ENCODE measurements at places on chromosomes 2 and 18.
A peak's percentile ranks its signal among the peaks of the same experiment; 100 is the strongest.

DNA sequence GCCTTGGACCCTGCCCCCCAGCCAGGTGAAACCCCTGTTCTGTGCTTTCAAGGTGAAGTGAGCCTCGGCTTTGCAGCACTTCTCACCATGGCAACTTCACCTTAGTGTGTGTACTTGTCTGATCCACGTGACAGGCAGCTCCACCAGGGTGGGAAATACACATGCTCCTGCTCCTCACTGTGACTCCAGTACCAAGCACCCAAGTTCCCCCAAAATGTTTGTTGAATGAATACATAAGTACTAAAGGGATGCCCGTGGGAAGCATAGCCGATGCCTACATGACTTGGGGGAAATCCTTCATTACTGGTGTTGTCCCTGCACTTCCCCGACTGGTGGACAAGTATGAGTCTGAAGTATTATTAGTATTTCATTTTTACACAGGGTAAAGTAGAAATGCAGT, 41.8 kb upstream of the GBX2 start:
- DNase-seq, result no peak

DNA sequence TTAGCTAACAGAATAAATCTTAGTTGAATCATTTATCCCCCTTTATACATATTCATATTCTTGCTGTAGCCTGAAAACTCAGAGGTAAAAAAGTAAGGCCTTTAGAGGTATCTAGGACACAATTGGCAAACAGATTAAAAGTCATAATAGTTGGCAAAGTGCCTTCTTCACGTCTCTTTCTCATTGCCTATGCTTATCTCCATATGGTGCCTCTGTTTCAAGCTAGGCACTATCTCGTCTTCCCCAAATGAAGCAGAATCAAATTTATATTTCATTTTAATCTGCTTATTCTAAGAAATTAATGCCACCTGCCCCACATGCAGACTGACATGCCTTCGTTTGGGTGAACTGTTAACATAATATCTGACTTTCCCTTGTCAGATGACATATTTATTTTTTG, 245.4 kb downstream of the CDH2 start:
- no peak for DNase-seq

- DNase-seq, result peak; percentile 35
Measured at GRCh38 chr2:72173640-72174321, 26.1 kb upstream of the CYP26B1 start.

GRCh38 chr2:68223419-68223818, 28.9 kb downstream of the PPP3R1 start:
- no peak for DNase-seq

- no peak for DNase-seq
Measured at GRCh38 chr18:30451981-30452380, 590.6 kb downstream of the DSC3 start.

DNA sequence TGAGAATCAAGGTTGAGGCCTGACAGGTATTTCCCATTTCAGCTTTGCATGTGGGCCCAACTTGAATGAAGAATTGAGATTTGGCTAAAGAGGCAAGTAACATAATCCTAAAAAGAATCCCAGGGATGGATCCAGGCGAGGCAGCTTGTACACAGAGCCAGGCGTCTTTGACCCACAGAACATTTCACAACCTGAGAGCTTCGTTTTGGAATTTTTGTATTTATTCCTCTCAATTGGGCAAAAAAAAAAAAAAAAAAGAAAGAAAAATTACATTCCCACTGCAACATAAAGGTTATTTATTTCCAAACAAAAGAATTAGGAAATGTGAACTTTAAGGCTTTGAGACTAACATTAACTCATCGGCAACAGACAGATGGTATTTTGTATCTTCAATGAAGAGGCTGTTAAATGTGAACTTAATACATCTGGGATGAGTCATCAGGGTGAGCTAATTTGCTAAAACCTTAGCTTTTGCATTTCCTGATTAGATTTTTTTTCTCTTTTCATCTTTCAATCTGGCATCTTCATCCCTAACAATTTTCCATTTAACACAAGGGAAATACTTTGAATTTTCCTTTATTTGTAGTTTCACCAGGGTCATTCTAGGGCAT, 478.5 kb upstream of the TNP1 start:
- DNase-seq, result peak; percentile 82

- DNase-seq, result no peak
Measured at GRCh38 chr2:52431352-52431760, 1336.2 kb upstream of the CHAC2 start.

- DNase-seq, result peak; percentile 59
Measured at GRCh38 chr2:98601532-98602132, 6.7 kb downstream of the COA5 start.
